Spinal cord (tissue), 10 donors: ENCODE measurements at places on chromosomes 12 and 14. TPM values are rescaled to one million over a fixed set of nuclear protein-coding genes. Genes with fewer than 3 reads are reported as not detected.

Gene EPS8
- 63.1 TPM for polyA plus RNA-seq

Gene NTS
- 8.5 TPM for polyA plus RNA-seq

Gene AMDHD1
- polyA plus RNA-seq = 0.33 TPM

Gene TROAP
- polyA plus RNA-seq = 11.7 TPM

Gene WNT1
- 2.9 TPM for polyA plus RNA-seq

Gene PPP4R4
- 8.0 TPM for polyA plus RNA-seq

Gene AKAP3
- 3.2 TPM for polyA plus RNA-seq

Gene C12orf56
- 2.4 TPM for polyA plus RNA-seq

Gene B4GALNT1
- polyA plus RNA-seq = 50.0 TPM
